ENCODE measurements at places on chromosomes 7 and 10. TPM values are rescaled to one million over a fixed set of nuclear protein-coding genes. Genes with fewer than 3 reads are reported as not detected.

Gene CRHR2
- 2.4 TPM for total RNA-seq

- no peak for DNase-seq
Measured at GRCh38 chr10:105586451-105587098, 945.5 kb downstream of the SORCS3 start.

DNA sequence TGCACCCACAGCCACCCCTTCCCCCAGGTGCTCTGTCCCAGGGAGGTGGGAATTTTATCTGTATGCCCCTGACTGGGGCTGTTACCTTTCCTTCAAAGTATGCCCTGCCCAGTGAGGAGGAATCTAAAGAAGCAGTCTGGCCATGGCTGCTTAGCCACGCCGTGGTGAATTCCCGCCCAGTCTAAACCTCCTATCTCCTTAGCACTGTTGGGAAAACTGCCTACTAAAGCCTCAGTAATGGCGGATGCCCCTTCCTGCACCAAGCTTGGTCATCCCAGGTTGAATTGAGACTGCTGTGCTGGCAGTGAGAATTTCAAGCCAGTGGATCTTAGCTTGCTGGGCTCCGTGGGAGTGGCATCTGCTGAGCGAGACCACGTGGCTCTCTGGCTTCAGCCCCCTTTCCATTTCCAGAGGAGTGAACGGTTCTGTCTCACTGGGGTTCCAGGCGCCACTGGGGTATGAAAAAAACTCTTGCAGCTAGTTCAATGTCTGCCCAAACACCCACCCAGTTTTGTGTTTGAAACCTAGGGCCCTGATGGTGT is 87.2 kb downstream of the ABCC2 start:
- no peak for DNase-seq

DNA sequence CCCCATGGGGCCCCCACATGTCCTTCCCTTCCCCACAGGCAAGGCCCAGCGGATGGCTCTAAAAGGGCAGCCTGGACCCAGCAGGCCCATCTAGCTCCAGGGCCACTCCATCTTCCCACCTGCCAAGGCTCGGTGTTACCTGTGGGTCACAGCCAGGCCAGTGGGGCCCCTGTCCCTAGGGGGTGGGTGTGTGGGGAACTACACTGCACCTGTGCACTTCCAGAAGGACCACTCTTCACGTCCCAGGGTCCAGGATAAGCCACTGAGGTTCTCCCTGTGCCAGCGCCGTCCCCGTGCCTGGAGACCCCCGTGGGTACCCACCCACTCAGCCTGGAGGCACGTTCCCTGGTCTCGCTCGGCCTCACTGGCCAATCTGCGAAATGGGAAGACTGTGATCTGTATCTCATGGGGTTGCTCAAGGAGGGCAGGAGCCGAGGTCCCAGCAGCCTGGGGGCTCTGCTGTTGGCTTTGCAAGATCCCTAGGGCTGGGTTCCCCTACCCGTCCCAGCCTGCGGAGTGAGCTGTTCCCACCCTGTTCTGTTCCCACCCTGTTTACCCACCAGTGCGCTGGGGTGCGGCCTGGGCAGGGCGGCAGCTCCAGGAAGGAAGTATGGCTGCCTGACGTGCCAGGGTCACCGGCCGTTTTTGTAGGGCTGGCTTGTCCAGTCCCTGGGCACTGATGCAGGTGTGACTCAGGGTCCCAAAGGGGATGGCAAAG is 4.6 kb downstream of the PWWP2B start:
- DNase-seq: no peak

DNA sequence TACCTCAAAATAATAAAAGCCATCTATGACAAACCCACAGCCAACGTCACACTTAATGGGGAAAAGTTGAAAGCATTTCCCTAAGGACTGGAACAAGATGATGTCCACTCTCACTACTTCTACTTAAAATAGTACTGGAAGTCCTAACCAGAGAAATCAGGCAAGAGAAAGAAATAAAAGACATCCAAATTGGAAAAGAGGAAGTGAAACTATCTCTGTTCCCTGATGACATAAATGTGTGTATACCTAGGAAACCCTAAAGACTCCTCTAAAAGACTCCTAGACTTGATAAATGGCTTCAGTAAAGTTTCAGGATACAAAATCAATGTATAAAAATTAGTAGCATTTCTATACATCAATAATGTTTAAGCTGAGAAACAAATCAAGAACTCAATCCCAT is 314.1 kb downstream of the WDR37 start:
- DNase-seq: no peak

- no peak for DNase-seq
Measured at GRCh38 chr7:98168904-98169621, 42.2 kb upstream of the BHLHA15 start.

Gene CDK1
- total RNA-seq: 10.4 TPM

DNA sequence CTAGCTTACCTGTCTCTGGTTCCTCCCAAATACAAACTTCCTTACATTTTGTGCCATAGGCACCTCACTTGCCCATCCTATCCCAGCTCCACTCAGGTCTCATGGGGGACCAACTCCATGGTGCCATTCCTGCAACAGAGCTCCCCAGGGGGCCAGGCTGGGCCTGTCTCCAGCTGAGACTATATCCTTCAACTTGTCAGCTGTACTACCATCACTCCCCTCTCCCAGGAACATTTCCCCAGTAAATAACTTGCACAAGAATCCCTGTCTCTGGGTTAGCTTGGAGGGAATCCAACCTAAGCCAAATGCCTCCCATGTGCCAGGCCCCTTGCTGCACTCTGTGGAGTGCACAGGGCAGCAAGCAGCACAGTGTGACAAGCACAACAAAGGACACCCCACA is 33.2 kb downstream of the FRMPD2 start:
- DNase-seq: no peak

DNA sequence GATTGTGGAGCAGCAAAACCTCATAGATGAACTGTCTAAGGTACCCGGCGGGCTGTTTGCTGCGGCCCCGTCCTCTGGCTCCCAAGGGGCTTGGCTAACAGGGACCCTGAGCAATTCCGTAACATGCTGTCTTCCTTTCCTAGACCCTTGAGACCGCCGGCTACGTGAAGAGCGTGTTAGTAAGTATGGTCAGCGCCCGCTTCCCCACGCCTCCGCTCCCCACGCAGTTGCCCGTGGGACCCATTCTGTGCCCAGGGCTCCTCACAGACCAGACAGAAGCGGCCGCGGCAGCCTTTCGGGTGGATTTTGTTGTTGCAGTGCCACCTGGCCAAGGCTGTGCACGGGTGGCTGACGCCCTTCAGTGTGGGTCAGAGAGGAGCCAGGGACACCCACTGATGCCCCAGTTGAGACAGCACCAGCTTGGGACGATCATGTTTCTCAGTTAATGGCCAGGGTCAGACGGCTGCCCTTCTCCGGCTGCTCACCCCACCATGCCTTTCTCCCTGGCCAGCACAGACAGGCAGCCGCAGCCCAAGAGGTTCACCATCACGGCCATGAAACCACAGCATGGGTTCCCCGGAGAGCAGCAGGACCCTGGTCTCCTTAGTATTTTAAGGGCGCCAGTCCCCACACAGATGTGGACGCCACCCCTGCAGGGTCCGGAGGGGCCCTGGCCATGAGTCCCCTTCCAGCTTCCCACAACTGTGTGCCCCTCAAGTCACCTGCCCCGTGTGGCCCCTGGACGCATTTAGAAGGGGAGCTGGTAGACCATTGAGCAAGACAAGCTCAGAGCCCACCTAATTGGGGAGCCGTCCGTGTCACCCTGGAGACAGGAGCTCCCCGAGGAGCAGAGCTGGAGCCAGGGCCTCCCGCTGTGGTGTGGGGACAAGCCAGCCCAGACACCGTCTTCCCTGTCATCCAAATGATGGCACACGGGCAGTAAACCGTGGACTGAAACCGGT is 49.4 kb upstream of the DPYSL4 start:
- DNase-seq: peak; percentile 14

DNA sequence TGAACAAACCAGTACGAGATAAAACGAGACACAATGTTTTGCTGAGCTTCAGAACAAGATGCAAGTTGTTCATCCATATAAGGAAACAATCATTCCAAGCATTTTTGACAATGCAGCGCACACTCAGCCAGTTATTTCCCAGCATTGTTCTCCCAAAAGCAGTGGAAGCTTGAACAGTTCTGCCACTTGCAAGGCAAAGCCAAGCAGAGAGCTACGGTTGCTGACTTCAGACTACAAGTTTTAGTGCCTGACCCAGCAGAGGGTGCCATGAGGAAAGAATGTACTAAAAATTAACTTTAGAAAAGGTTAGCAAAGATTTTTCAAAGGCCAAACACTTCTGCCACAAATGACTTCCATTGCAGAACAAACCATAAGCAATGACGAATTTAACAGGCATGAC is 152.5 kb downstream of the SLC25A13 start:
- no peak for DNase-seq

Gene PKD2L1
- total RNA-seq: 0.44 TPM

DNA sequence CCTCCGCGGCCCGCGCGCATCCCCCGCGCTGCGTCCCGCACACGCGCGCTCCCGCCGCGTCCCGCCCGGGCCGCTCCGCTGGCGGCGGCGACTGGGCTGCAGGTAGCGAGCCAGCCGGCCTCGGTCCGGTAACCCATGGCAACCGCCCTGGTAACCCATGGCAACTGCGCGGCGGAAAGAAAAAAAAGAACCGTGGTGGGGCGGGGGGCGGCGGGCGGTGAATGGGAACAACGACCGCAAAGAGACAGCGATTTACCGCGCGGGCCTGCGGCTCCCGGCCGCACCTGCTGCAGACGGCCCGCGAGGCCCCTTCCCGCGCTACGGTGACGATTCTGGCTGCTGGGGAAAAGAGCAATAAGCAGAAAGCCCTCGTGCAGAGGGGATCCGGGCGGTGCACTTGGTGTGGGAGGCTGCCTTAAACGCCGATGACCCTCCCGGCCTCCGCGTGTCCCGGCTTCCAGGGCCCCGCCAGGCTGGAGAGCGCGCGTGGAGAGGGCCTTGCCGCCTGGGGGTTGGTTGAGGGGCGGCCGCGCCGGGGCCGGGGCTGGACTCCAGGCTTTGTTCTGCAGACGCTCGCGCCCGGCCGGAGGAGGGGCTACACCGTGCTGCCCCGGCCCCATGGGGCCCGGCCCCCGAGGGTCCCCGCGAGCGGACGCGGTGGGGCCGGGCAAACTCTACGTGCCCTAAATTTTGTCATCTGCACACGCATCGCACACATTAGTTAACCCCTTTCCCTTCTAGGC is 84.7 kb downstream of the SNX10 start:
- DNase-seq: peak; percentile 86

Gene MOGAT3
- total RNA-seq: not detected

- DNase-seq: no peak
Measured at GRCh38 chr10:103534621-103535498, 41.4 kb downstream of the NEURL1 start.

- no peak for DNase-seq
Measured at GRCh38 chr7:124811341-124811740, 45.7 kb upstream of the GPR37 start.

- DNase-seq: no peak
Measured at GRCh38 chr7:9023675-9024294, 590.4 kb downstream of the NXPH1 start.

- DNase-seq: no peak
Measured at GRCh38 chr10:100442548-100442947, 20.3 kb upstream of the WNT8B start.

GRCh38 chr7:91181949-91182348 is 82.3 kb upstream of the FZD1 start:
- DNase-seq: no peak

GRCh38 chr7:12494687-12495024 is 75.9 kb upstream of the SCIN start:
- no peak for DNase-seq

Gene CXCL12
- 2.2 TPM for total RNA-seq

GRCh38 chr7:23004247-23004520 is 9.7 kb downstream of the HYCC1 start:
- DNase-seq: no peak

DNA sequence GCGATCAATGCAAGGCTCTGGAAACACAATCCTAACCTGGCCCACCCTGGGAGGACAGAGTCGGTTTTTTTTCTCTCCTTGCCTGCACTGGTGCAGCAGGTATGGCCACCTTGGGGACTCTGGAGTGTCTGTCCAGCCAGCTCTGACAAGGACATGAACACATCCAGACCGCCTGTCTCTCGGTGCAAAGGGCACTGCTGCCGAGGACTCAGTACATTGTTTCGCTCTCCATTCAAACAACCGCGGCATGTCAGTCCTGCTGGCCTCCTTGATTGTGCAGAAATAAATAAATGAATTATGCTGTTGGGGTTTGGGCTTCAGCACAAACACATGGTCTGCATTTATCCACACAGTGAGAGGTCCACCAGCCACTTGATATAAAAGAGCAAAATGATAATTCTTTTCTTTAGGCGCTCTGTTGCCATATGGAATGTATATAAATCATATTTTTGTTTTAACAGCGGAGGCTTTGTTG is 565.2 kb downstream of the KCNMA1 start:
- no peak for DNase-seq

DNA sequence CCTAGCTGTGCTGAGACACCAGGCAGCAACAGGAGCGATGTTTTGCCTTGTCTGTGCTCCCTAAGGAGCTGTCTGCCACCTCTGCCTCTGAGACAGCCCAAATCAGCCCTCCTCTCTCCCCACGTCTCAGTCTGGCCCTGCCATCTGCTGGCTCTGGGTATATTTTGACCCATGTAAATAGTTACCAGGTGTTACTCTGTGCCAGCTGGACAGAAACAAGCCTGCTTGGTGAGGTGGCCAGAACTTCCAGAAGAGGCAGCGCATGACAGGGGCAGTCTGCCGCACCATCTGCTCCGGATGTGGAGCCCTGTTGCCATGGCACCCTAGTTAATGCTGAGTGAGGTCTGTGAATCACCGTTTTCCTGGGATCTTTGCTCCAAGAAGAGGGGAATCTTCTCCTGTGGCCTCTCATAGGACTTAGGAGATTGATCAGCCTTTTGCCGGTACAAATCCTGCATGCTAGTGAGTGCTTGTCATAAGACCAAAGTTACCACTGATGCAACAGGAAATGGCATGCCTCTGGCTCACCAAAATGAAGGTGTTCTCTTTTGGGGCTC is 31.8 kb downstream of the GSTO2 start:
- DNase-seq: peak; percentile 86

DNA sequence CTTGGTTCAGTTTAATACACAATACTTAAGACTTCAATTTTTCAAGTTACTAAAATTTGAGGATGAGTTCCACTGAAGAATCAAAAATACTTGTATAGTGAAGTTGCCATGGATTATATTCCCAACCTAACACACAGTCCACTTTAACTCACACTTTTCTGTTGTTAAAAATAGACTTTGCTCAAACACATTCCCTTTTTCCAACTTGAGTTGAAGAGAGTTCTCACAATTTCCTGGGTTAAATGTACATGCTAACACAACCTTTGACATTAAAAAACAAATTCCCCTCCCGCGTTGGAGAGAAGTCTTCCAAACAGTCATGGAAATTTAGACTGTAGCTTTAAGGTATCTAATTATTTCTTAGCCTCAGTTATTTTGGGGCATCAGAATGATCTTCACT is 27.1 kb downstream of the SKIDA1 start:
- no peak for DNase-seq

Gene APBB1IP
- not detected for total RNA-seq

GRCh38 chr7:91496251-91496820 is 232.1 kb downstream of the FZD1 start:
- no peak for DNase-seq

GRCh38 chr10:78351283-78351682 is 317.6 kb downstream of the RPS24 start:
- DNase-seq: no peak

- no peak for DNase-seq
Measured at GRCh38 chr7:137395420-137395819, 51.9 kb upstream of the PTN start.

Measured in glutamatergic neuron (in vitro differentiated cells).